Thoracic aorta (tissue), 2 donors: ENCODE measurements at places on chromosomes 3 and 15. TPM values are rescaled to one million over a fixed set of nuclear protein-coding genes. Genes with fewer than 3 reads are reported as not detected.

LMAN1L gene
- total RNA-seq = not detected

SLMAP gene
- 221 TPM for total RNA-seq

CAPN3 gene
- total RNA-seq = 37.0 TPM

CLCN2 gene
- 4.3 TPM for total RNA-seq

PPM1L gene
- total RNA-seq = 13.3 TPM

MELTF gene
- total RNA-seq = 6.1 TPM

TICRR gene
- total RNA-seq = not detected

KLF15 gene
- 55.7 TPM for total RNA-seq

GRK7 gene
- not detected for total RNA-seq

MYZAP gene
- total RNA-seq = 3.8 TPM

KCNMB2 gene
- total RNA-seq = not detected

SYNPR gene
- total RNA-seq = not detected

IL20RB gene
- total RNA-seq = 0.71 TPM

CLN6 gene
- 22.9 TPM for total RNA-seq

ROBO2 gene
- total RNA-seq = 9.9 TPM

ABHD17C gene
- 3.0 TPM for total RNA-seq

PP2D1 gene
- total RNA-seq = not detected

FAM107A gene
- 25.3 TPM for total RNA-seq

C3orf80 gene
- 1.6 TPM for total RNA-seq

MCF2L2 gene
- total RNA-seq = 0.85 TPM

BFSP2 gene
- total RNA-seq = not detected

TRNT1 gene
- total RNA-seq = 21.9 TPM

SMCO1 gene
- not detected for total RNA-seq

SGO1 gene
- not detected for total RNA-seq

SNURF gene
- 37.3 TPM for total RNA-seq

TIMP4 gene
- 56.7 TPM for total RNA-seq

TERC gene
- 132 TPM for total RNA-seq

SCN11A gene
- not detected for total RNA-seq

ILDR1 gene
- not detected for total RNA-seq

FBXO40 gene
- not detected for total RNA-seq

LRRC2 gene
- total RNA-seq = 0.42 TPM

SLC9C1 gene
- not detected for total RNA-seq

FES gene
- total RNA-seq = 54.2 TPM

UQCRC1 gene
- total RNA-seq = 234 TPM

ROBO1 gene
- total RNA-seq = 24.4 TPM

GLCE gene
- total RNA-seq = 11.8 TPM

B3GALNT1 gene
- total RNA-seq = 16.4 TPM

WDR93 gene
- not detected for total RNA-seq

SERPINI2 gene
- not detected for total RNA-seq

TLR9 gene
- total RNA-seq = not detected

TTC23 gene
- 32.8 TPM for total RNA-seq

CNBP gene
- total RNA-seq = 459 TPM

ESYT3 gene
- total RNA-seq = 7.1 TPM

ECE2 gene
- total RNA-seq = not detected

CA12 gene
- 8.1 TPM for total RNA-seq

BDH1 gene
- total RNA-seq = 5.3 TPM

CPNE9 gene
- not detected for total RNA-seq

ACTC1 gene
- 125 TPM for total RNA-seq

PARP6 gene
- 44.0 TPM for total RNA-seq
